ENCODE measurements at places on chromosomes 11 and 22. TPM values are rescaled to one million over a fixed set of nuclear protein-coding genes. Genes with fewer than 3 reads are reported as not detected.

GGT5 gene
- polyA plus RNA-seq = 10.1 TPM

P2RX6 gene
- 3.7 TPM for polyA plus RNA-seq

GGTLC2 gene
- not detected for polyA plus RNA-seq

MRGPRX2 gene
- polyA plus RNA-seq = not detected

DNAJB7 gene
- polyA plus RNA-seq = 1.2 TPM

Data from spinal cord (tissue), 10 donors.